Activated T-cell treated with anti-CD3 and anti-CD28 coated beads, Interleukin-2, amount 50 U/mL, for 4 hours (primary cell): ENCODE measurements at places on chromosomes 3 and 15. TPM values are rescaled to one million over a fixed set of nuclear protein-coding genes. Genes with fewer than 3 reads are reported as not detected.

GRCh38 chr15:80551348-80551747 is 143.8 kb upstream of the ABHD17C start:
- no peak for DNase-seq

DNA sequence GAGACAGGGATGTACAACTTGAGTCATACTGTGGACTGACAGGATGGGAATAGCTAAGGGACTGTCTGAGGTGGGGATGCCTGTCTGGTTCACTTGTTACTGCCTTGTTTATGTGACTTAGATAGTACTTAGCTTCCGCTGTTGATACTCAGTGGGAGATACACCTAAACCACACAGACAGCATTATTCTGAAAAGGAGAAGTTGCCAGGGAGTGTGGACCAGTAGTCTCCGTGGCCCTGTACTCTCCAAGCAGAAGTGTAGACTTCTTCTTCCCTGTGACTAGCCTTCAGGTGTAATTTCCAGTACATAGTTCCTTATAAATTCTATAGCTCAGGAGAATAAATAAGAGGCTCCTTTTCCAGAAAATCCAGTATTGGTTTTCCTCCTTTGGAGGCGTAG is 5.1 kb downstream of the HIGD2B start:
- DNase-seq: no peak

GRCh38 chr3:193335031-193335430 is 43.5 kb downstream of the ATP13A5 start:
- DNase-seq: no peak

The BFSP2 gene
- not detected for total RNA-seq

- no peak for DNase-seq
These were observed 5.3 kb upstream of the RBPMS2 start for GRCh38 chr15:64780600-64781156.

- DNase-seq: no peak
These were observed 270.6 kb upstream of the DPPA4 start for GRCh38 chr3:109607897-109608296.

DNA sequence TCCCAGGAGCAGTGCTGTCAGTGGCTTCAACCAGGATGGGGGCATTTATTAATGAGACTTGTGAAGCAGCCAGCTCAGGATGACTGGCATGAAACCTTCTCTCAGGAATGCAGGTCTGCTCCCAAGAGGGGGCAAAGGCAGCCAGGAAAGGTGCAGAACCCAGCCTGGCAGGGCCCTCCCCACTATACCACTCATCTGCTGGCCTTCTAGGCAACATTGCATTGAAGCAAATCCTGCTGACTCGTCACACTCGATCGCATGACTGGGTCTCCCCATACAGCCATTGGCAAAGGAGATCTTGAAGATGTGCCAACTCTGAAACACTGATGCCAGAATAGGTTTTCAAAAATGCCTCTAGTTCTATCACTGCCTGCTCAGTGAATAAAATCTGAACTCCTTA is 65.7 kb upstream of the CMTM7 start:
- DNase-seq: no peak

GRCh38 chr3:47825590-47825989 is 22.7 kb downstream of the DHX30 start:
- DNase-seq: no peak

DNA sequence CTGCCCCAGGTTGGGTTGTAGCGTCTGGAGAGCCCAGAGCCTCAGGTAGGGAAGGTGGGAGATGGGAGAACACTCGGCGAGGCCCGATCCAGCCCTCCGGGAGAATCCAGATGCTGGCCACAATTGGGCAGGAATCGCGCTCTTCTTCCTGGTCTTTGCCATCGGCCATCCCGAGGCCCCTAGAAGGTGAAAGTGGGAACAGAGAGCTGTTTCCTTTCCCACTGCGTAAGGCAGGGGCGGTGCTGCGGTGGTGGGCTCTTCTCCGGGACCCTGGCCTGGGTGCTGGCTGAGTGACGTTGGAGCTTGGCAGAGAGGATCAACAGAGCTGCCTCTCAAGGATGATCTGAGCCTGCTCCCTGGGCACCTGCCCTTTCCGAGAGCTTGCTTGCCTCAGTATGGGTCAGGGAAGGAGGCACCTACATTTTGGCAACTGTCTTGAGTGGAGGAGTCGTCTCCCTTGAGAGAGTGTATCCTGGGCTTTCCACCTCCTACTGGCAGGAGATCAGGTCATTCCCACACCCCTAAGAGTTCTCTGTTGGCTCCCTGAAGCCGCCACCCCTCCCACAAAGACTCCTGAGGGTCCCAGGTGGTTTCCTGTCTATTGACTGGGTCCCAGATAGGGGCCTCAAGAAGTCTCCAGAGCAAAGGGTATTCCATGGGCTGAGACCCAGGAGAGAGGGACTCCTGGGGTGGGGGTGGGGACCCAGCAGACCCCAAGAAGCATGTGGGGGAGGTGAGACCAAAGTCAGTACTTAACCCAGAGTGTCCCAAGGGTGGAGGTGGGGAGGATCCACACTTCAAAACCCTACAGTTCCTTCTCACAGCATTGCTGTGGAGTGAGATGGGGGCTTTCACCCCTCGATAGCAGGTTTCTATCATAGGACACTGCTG is 1.6 kb downstream of the C15orf39 start:
- DNase-seq: no peak

GRCh38 chr15:96213045-96213444 is 117.5 kb upstream of the NR2F2 start:
- no peak for DNase-seq

The THAP10 gene
- not detected for total RNA-seq

DNA sequence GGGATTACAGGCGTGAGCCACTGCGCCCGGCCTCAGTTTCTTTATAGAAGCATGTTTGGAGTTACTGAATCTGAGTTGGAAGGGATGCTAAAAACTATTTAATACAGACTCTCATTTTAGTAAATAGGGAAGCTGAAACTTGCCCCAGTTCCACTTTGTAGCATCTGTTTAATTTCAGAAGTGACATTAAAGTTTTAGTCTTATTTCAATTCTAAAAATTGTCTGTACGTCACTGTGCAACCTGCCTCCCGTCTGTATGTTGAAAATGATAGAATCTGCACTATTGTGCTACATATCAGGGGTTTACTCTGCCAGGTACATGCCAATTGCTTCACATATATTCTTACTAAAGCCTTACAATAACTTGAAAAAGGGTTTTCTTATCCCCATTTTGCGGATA is 15.3 kb downstream of the CNOT10 start:
- DNase-seq: no peak
